ENCODE measurements at places on chromosomes 3 and 15.

GRCh38 chr3:67605377-67605776 lies 49.0 kb downstream of the SUCLG2 start:
- no peak for DNase-seq

DNA sequence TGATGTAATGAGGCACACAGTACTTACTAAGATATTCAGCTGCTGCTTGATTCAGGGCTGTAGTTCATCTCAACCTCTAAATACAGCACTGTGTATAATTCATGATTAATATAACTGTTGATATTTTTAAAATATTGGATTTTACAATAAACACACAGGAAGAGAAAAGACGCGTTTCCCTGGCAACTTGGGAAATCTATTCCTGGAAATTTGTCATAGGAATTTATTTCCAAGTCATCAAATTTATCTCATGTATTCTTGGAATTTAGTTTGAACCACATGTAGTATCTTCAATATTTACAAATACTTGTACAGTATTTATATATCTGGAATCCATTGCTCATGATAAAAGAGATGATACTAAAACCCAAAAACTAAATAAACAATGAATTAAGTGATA lies 30.6 kb downstream of the EPHA3 start:
- DNase-seq, result no peak

- no peak for DNase-seq
Observed at GRCh38 chr15:88606070-88606794, 14.9 kb upstream of the AEN start.

GRCh38 chr3:166199491-166199890 lies 362.3 kb upstream of the BCHE start:
- DNase-seq, result no peak

DNA sequence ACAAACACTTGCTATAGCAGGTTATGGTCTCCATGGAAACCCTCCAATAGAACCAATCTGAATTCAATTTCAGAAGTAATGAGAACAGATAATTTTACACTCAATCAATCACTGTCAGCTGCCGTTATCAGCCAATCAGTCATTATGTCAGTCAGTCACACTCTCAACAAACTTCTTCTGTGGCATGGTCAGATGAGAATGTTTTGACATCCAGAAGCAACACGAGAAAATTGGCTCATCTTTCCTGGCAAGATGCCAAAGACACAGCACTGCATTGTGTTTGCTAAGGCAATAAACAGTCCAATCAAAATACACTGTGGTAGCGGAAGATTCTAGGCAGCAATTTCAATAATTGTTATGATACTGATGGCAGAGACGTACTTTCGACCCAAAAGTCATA lies 190.7 kb downstream of the RORA start:
- no peak for DNase-seq

GRCh38 chr15:90838139-90838538 lies 30.2 kb upstream of the FURIN start:
- DNase-seq, result peak; percentile 47

GRCh38 chr15:70526221-70526973 lies 237.0 kb downstream of the UACA start:
- no peak for DNase-seq

GRCh38 chr15:92687195-92687602 lies 31.6 kb upstream of the FAM174B start:
- no peak for DNase-seq

GRCh38 chr3:127748754-127749327 lies 73.5 kb downstream of the MGLL start:
- no peak for DNase-seq

DNA sequence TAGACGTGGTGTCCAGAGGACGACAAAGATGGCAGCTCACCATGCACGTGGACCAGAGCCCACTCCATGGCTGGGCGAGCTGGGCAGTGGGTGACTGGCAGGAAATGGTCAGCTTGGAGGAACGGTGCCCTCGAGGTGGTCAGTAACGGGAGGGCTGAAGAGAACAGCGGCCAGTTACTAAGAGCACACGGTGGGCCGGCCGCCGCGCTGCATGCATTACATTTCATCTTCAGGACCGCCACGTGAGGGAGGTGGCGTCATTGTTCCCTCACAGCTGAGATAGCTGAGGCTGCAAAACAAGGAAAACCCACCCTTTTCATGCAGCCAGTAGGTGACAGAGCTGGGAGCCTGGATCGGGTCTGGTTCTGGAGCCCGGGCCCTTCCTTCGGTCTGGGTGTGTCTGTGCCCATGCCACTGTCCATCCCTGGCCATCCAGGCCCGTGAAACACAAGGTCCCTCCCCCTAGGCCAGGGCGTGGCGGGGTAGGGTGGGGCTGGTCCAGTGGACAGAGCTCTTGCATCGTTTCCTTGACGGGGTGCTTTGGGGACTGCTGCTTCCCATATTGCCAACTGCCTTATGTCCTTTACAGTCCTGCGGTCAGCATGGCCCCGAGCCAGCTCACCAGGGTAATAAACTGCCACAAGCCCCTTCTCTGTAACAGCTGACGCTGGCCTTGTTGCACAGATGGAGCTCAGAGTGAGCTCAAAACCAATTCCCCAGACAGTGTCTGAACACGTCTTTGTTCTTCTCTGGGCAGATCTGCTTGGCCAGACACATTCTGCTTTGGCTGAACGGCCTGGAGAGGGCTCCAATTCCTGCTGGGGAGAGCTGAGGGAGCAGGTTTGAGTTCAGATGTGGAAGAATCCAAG lies 51.8 kb downstream of the RGMA start:
- DNase-seq, result peak; percentile 54

DNA sequence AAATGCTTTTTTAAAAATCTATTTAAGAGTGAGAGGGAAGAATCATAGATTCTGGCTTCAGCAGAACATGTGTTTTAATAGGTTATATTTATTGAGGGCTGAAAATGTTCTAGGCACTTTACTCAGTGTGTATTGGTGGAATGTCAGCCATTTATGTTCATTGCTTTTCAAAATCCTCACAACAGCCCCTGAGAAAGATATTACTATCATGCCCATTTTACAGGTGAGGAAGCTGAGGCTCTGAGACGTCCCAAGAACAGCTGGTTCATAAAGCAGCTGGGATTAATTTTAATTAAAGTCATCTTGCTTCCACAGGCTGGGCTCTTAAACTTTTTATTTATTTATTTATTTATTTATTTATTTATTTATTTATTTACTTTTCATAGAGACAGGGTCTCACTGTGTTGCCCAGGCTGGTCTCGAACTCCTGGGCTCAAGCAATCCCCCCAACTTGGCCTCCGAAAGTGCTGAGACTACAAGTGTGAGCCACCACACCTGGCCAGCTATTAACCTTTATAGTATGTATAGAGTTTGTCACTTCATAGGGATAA lies 364.6 kb downstream of the SHQ1 start:
- no peak for DNase-seq

GRCh38 chr15:73873889-73874511 lies 636 bp downstream of the TBC1D21 start:
- DNase-seq, result no peak

DNA sequence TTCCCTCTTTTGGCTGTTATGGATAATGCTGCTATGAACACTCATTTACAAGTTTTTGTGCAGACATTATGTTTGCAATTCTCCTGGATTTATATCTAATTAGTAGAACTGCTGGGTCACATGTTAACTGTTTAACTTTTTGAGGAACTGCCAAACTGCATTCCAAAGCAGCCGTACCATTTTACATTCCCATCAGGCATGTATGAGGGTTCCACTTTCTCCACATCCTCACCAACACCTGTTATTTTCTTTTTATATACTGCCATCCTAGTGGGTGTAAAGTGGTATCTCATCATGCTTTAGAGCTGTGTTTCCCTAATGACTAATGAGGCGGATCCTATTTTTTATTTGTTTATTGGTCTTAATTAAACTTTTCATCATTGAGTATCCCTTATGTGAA lies 9.2 kb downstream of the KPNA4 start:
- no peak for DNase-seq

Measured in putamen (tissue), 1 donor.